COR-L47 (cell line): ENCODE measurements at places on chromosomes 1 and 21.

- no peak for DNase-seq
These were observed 84.4 kb downstream of the RNF220 start for GRCh38 chr1:44489481-44489880.

- no peak for DNase-seq
These were observed 59.6 kb upstream of the C1orf87 start for GRCh38 chr1:60133000-60133673.

- no peak for DNase-seq
These were observed 12.6 kb upstream of the MEF2D start for GRCh38 chr1:156513185-156513584.

- no peak for DNase-seq
These were observed 282.5 kb downstream of the RGS7 start for GRCh38 chr1:241074507-241074906.

- peak; percentile 62 for DNase-seq
These were observed 39.6 kb downstream of the NUF2 start for GRCh38 chr1:163361123-163361934.

DNA sequence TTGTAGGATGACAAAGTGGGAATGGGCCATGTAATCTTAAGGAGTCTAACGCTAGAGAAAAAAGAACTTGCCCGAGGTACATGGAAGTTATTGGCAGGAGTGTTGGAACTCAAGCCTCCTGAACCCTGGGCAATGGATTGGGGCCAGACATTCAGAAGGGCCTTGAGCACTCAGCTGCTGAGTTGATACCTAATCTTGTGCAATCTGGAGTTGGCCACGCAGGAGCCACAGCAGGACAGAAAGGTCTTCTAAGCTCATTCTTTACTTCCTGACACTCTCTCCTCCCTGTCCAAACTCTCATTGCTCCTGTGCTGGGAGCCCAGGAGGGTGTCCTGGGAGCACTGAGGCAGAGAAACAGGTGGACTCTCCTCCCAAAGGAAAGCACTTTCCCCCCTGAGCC, 25.1 kb upstream of the CSF1 start:
- no peak for DNase-seq

DNA sequence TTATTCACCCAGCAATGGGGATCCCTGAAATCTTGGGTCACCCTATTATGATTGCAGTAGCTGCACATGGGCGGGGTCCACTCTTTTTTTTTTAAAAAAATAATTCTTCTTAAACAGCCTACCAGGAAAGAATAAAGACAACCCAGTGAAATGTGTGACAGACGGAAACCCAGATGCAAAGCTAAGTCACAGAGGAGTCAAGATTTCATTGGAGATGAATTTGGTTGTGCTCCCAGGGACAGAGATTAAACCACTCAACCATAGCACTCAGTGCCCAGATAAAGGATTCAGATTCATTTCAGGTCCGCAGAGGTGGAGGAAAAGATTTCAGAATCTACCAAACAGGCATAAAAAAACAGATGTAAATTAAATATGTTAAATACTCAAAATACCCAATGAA, 583.5 kb upstream of the ZP4 start:
- no peak for DNase-seq

DNA sequence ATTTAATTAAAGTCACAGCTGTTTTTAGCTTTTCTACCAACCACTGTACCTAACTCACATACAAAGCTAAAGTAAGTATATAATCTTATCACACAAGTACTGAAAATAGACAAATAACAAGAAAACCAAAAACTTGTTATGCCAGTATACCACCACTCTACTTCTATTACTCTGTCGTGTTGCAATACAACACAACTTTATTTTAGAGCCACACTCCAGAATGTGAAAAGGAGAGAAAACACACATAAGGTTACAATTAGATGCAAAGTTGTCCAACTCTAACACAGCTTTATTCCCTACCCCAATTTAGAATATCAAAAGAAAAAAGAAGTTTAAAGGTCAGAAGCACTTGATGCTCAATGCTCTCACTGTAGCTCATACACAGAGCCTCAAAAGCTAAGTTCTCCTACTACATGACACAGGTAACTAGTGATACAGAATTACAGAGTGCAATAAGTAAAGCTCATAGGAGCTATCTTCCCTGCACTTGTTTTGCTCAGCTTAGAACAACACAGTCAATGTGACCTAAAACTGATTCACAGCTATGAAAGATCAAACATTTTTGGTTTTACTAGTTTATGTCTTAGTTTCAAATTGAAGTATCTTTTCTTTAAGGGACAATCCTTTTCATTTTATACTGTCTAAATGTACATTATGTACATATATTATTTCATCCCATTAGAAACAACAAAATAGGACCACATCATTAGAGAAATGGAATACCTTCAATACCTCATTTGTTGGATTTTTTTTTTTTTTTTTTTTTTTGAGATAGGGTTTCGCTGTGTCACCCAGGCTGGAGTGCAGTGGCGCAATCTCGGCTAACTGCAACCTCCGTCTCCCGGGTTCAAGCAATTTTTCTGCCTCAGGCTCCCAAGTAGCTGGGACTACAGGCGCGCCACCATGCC, 29.2 kb downstream of the EYA3 start:
- no peak for DNase-seq

DNA sequence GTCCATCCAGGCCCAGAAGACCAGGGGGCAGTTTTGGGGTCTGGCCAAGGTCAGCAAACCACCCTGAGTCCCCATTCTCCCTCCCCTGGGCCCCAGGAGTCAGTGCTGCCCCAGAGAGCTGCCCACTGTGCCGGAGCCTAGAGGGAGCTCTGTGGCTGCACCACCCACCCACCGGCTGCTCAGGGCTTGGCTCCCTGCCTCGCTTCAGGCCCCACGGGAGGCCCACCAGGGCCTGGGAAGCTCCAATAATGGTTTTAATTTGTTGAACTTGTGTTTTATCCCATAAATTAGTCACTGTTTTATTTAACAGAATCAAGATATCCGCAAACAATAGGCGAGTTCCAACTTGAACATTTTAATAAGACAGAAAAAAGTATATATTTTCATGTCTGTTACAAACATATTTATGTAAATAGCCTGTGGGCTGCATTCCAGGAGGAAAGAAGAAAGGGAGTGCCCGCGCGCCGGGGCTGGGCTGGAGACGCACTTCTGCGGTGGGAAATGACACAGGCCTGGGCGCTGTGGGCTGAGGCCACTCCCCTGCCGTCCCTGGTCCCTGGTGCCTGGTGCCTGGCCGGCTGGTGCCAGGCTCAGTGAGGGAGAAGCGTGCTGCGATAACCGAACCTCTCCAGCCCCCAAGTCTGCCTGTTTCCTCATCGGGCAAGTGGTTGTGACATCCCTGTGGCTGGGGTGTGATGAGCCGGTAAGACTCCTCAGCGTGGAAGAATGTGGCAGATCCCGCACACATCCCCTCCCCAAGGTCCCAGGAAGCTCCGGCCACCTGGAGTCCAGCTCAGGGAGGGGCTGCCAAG, 160.5 kb downstream of the PEX14 start:
- peak; percentile 86 for DNase-seq

GRCh38 chr1:15678578-15678977, 5.5 kb upstream of the PLEKHM2 start:
- no peak for DNase-seq

GRCh38 chr1:110475362-110476027, 24.5 kb downstream of the PROK1 start:
- DNase-seq: no peak

- DNase-seq: no peak
These were observed 3.0 kb downstream of the PDXK start for GRCh38 chr21:43721939-43722338.

DNA sequence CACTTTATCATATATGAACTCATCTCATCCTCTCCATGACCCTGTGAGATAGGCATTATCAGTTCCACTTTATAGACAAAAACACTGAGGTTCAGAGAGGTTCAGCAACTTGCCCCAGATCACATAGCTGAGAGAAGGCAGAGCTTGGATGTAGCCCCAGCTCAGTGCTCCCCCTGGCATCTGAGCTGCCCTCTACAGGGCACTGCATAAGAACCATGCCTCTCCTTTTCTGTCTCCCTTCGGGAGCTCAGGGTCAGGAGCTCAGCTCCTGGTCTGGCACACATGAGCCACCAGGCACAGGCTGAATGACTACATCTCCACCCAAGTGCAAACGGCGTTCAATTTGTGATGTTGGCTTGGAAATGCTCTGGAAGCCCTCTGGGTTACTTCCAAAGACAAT, 16.9 kb downstream of the RAB7B start:
- DNase-seq: no peak

DNA sequence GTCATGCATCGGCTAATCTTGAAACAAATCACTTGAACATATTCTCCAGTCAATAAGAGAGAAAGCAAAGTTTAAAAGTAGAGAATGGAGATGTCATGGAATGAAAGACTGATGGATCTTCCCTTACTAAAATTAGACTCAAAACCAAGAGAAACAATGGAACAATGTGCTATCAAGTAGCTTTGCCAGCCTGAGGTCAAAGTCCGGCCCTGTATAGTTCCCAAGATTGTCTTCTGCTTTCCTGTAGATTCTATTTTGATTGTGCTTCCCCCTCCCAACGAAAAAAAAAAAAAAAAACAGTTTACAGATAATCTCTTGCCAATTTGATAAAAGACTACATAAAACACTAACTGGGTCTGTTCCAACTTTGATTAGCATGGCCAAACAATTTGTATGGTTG, 40.8 kb upstream of the KIRREL1 start:
- DNase-seq: no peak

GRCh38 chr1:168514455-168514854, 29.3 kb downstream of the XCL2 start:
- DNase-seq: no peak

- no peak for DNase-seq
These were observed 56.6 kb upstream of the PPP2R5A start for GRCh38 chr1:212228591-212229119.

- no peak for DNase-seq
These were observed 19.5 kb downstream of the NUAK2 start for GRCh38 chr1:205301842-205302588.

- DNase-seq: no peak
These were observed 86.8 kb downstream of the WLS start for GRCh38 chr1:68145418-68146126.

- DNase-seq: no peak
These were observed 121.3 kb downstream of the PCBP3 start for GRCh38 chr21:45764792-45765191.

DNA sequence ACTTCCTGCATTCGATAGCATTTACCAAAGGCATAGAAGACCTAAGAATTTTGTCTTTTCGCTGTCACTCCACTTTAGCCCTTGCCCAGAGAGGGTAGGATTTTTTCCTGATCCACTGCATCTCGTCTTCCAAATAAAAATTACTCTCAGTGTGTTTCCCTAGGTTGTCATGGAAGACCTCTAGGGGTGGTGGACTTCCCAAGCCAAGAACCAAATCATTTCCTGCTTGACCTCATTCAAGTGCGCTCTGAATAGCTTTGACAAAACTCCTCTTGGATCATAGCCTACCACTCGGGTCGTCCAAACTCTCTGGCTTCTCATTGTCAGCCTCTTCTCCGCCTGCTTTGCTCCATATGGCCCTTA, 431 bp upstream of the C1orf52 start:
- DNase-seq: no peak

- no peak for DNase-seq
These were observed 15.5 kb downstream of the PAXBP1 start for GRCh38 chr21:32756096-32756495.

GRCh38 chr21:40162075-40162474, 294.8 kb downstream of the PCP4 start:
- DNase-seq: no peak

DNA sequence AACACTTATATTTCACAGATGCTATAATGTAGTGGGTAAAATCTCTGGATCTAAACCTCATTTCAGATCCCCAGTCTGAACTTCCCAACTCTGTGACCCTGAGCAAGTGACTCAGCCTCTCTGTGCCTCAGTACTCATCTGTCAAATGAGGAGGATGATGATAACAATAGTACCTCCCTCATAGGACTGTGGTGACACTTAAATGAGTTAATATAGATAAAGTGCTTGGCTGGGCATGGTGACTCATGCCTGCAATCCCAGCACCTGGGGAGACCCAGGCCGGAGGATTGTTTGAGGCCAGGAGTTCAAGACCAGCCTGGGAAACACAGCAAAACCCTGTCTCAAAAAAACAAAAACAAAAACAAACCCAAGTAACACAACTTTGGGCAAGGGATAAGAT, 4.7 kb upstream of the ECE1 start:
- no peak for DNase-seq

DNA sequence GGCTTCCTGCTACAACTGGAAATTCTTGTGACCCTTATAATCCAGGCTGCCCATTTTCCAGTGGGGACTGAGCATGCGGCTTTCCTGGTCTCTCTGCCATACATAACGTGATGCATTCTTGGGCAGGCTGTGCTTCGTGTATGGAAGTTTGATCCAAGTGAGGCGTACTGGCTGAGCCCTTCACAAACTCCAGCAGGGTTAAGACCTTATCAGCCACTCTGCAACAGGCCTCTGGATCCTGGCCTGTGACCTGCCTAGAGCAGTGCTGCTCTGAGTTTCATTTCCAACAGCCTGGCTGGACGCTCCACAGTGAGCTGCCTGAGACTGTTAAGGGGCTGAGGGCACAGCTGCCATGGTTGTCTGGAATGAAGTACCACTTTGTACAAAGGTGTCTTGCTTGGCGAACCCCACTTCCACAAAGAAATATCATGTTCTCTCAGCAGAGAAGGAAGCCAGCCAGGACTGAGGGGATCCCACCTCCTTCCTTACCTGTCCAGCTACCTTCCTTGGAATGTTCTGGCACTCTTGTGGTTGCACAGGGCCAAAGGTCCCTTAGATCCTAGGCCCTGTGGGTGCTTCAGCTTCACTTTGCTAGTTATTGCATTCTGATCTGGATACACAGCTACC, 28.5 kb upstream of the XPR1 start:
- DNase-seq: no peak

DNA sequence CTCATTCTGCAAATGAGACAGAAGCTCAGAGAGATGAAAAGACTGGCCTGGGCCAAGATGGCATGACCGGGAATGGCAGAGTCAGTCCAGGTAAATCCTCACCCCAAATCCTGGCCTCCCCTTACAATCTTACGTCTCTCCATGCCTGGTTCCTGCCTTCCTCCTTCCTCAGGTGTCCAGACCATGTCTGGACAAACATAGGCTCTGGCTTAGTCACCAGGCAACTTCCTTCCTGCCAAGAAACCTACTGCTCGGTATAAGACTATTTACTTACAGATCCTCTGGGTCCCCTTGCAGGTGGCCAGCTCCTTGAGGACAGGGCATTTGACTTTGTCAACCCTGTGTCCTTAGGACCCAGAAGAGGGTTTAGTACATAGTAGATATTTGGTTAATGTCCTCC, 69.4 kb upstream of the ROR1 start:
- no peak for DNase-seq

GRCh38 chr21:33268393-33268736, 2.2 kb downstream of the IL10RB start:
- DNase-seq: no peak
